ENCODE measurements at places on chromosomes 4 and X.

GRCh38 chr4:70629469-70630090, 1.0 kb downstream of the ENAM start:
- DNase-seq: no peak

DNA sequence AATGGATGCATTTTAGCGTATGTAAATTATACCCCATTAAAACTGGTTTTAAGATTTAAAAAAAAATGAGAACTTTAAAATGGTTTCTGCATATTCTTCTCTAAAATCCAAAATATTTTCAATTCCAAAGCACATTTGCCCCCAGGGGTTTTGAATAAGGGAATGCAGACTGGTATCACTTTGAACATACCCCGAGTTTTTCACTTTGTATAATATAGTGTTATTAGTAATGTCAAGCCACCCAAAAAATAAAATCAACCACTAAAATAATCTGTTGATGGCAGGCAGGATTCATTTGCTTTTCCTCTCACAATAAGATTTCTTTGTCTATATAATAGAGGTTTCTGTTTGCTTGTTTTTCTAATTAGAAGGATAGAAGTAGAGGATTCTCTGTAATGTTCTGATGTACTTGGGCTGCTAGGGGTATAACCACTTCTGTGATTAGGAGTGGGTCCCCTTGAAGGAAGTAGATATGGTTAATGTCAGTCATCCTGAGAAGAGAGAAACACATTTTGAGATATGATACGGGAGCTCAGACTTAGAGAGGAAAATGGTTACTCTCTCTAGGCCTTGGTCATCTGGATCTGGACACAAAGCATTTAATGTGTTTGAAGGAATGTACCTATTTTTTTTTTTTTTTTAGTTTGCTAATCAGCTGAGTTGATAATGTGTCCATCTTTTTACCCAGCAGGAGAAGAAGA, 9.3 kb upstream of the LIN54 start:
- DNase-seq: no peak

GRCh38 chrX:106246511-106246910, 78.4 kb downstream of the PWWP3B start:
- no peak for DNase-seq

- DNase-seq: no peak
Measured at GRCh38 chr4:78971326-78971725, 32.1 kb upstream of the PAQR3 start.

- DNase-seq: no peak
Measured at GRCh38 chrX:127138218-127138617, 318.7 kb downstream of the PRR32 start.

DNA sequence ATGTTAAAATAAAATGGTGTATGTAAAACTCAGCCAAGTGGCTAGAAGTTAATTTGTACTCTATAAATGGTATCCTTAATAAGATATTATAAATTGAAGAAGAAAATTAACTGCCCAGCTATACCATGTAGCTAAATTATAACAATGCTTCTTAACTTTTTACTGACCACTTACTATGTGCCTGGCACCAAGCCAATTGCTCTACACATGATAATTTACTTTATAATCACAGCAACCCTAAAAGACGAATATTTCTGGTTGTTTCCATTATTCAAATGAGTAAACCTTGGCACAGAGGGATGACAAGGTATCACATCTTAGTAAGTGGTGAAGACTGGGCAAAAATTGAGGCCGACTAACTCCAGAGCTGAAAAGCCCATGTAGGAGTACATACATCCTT, 1506.6 kb downstream of the PCDH7 start:
- DNase-seq: no peak

DNA sequence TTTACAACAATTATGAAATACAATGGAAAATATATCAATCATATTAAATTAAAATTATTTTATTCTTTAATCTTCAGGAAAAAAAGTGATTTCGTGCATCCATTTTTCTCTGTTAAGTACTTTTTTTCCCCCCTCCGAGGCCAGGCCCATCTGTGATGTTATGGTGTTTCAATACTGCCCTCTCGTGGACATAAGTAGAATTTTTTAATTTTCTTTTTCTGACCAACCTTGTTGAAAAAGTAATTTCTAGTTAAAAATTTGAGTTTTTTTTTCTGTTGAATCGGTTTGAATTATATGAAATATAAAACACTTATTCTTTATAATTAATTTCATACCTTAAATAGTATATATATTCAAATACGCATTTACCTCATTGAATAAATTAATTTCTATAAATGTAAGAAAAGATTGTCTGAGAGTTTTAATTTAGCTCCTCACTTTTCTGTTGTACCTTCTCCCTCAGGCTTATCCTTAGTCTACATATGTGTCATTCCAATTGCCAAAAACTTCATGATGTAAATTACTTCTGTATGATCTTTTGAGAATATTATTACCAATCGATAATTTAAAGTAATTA, 175.8 kb upstream of the TECRL start:
- no peak for DNase-seq

GRCh38 chr4:32544846-32545245, 1824.7 kb downstream of the PCDH7 start:
- DNase-seq: no peak

DNA sequence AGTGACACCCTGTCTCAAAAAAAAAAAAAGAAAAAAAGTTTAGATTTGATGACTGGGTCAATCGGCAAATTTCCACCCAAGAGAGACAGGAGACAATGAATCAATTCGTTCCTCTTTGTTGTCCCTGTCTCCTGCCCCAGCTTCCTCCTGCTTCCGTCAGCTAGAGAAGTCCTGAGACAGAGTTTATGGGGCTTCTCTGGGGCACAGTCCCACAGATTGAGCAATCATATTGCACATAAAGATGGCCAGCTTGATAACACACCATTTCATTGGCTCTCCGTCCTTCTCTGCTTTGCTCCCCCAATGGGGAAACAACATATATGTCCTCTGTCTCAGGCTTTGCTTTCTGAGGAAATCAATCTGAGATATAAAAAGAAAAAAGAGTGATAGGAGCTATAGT, 78.4 kb upstream of the FUNDC1 start:
- DNase-seq: no peak

DNA sequence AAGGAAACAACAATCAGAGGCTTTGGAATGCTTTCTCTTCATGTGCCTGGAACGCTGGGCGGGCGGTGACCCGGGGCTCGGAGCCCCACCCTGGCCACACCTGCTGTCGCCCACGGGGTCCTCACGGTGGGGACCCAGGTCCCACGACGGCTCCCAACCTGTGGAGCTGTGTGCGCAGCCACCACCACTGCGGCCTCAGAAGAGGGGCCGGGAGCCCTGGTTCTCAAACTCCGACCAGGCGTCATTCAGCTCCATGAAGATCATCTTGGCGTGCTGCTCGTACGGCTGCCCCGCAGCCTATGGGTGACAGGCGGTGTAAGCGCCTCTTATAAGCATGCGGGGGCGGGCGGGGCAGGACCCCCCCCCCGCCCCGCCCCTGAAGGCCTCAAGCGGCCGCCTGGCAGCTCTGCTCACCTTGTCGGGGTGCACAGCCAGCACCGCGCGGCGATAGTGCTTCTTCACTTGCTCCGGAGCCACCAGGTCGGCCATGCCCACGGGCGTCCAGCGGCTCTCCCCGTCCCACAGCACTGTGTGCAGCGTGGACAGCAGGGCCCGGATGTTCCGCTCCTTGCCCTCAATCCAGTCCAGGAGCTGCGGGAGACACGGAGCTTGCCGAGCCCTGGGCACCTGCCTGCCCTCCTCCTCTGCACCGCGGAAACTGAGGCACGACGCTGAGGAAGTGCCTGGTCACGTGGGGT, 23.7 kb upstream of the CPLX1 start:
- no peak for DNase-seq

DNA sequence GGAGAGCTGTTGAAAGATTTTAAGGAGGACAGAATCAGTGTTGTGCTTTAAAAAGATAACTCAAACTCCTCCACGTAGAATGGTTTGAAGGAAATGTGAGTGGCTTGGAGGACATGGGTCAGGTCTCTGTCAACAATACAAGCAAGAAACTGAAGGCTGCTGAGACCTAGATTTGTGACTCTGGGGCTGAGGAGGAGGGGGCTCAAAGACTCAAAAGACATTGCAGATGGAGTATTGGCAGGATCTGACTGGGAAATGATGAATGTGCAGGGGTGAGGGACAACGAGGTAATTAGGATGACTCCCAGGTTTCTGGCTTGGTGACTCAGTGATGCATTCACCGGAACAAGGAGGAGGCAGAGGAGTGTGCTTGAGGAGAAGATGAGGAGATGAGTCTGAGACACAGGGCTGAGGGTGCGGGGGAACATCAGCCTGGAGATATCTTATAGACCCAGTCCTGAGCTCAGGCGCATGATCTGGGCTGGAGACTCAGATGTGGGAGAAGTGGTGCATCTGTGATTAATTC, 3.3 kb upstream of the RPS4X start:
- DNase-seq: no peak

GRCh38 chr4:77203380-77204197, 46.6 kb downstream of the CCNG2 start:
- DNase-seq: peak; percentile 3

Data from stimulated activated CD4-positive, alpha-beta T cell treated with anti-CD3 and anti-CD28 coated beads, Interleukin-15, amount 100 ng/mL, for 1 hour (primary cell).